ENCODE measurements at places on chromosomes 7 and 10.

DNA sequence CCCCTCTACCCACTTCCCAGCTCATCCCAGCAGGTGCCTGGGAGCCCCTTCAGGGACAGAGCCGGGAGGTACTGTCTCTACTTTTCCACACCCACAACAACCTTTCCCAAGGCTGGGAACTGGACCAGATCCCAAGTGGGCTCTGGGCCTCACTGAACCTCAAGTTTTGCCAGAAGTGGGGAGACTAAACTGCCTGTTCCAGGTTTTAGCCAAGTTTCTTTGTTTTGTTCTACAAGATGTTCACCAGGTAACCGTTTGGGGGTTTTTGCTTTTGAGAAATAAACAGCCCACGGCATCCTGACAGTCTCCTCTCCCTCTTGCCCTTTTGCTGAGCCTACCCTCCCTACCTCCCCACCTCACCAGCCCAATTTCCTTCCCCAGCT, 10.6 kb upstream of the EMX2 start:
- no peak for DNase-seq

GRCh38 chr7:151298765-151299164, 42.8 kb upstream of the NUB1 start:
- no peak for DNase-seq

GRCh38 chr7:141975806-141976523, 2.4 kb upstream of the TAS2R38 start:
- peak; percentile 20 for DNase-seq

GRCh38 chr10:97407211-97407951, 6.2 kb upstream of the RRP12 start:
- DNase-seq, result peak; percentile 76

DNA sequence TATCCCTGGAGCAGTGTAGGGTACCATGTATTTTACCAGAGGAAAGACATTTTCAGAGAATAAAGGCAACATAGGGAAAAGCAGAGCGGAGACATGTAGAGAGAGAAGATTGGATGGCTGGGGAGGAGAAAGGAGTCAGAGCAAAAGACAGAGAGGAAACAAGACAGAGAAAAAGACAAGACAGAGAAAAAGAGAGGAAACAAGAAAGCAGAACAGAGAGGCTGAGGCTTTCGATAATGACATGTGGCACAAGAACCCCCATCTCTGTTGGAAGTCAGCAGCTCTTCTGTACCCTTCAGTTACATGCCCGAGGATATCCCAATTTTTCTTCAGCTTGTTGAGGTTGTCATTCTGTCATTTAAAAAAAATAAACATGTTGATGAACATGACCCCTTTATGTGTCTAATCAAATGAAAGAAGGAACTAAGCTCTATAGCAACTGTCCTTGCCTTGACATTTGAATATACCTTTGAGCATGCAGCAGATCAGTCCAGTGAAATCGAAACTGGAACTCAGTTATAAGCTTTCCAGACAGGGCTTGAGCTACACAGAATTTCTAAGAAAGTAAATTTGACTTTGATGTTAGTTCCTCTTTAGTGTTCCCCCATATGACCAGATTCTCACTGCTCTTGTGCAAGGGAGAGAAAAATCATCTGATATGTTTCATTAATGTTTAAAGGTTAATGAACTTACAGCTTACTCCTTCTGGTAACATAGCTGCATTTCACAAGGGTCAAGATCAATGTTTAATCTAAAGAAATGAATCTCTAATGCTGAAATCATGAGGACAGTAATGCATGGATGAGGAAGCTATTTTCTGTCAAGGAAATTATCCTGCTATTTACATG, 75.1 kb upstream of the SP4 start:
- DNase-seq, result no peak

DNA sequence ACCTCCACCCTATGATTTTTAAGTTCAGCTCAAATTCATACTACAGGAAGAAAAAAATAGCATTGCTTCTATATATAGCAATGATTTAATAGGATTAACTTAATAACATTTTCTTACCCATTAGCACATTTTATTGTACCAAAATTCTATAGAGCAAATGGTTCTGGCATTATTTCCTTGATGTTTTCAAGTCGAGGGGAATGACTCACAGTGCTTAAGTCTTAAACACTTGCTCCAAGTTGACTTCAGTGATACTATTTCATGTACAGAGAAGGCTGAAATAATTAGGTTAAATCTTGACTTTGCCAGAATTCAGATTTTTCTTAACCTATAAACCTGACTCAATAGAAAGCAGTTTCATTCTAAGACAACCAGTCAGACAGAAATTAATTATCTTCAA, 1133.8 kb downstream of the SORCS3 start:
- no peak for DNase-seq

DNA sequence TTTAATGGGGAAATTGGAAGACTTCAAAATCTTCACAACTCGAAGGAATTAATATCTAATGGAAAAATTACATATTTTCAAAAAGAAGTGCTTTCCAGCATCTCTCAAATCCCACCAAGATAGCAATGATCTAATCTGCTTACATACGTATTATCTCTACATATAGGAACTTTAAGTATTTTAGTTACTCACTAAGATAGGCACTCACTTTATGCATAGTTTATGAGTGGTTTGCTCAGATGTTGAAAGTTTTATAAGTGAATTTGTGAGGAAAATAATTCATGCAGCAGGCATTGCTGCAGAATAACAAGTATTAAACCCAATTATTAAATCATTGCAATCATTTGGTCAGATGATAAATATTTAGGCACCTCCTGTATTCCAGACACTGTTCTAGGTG, 2.3 kb upstream of the CYTH3 start:
- DNase-seq, result no peak

DNA sequence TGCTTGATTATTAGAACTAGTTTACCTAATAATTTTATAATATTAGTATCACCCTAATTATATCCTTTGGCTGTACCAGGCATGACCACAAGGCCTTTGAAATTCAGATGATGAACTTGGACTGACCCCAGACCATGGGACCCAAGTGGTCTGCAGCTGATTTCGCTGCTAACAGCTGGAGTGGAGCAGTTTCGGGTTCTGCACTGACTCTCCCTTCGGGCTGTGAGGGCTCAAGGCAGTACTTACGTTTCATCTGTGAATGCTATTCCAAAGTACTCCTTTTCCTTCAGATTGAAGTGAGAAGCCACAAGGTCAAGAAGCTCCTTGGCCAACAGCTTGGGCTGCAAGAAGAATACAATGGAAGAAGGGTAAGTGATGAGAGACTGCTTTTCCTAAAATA, 223.8 kb downstream of the PRPF18 start:
- DNase-seq, result no peak

DNA sequence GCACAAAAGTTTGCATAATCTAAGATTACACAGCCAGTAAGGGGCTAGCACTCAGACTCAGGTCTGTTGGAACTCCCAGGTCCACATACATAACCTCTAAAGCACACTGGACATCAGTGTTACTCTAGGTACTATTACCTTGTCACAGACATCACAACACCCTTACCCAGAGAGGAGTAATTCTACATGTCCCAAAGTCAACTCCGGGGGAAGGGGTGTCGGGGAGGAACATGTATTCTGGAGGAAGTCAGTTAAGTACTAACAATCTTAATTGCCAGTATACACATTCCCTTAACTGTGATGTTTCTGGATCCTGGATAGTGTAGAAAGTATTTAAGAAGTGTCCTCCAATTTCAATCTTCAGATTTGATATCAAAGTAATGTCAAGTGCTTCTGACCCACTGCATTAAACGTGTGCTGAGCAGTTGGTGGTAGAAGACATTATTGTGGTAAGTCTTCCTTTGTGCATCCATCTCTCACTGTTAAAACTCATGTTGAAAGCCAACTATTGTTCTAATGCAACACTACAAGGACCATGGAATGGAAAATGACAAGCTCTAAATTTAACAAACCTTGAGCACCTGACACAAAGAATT, 155.4 kb downstream of the CRPPA start:
- DNase-seq, result no peak

- no peak for DNase-seq
These were observed 281.7 kb downstream of the BBS9 start for GRCh38 chr7:33411020-33411419.

- DNase-seq, result no peak
These were observed 400.7 kb upstream of the FOXK1 start for GRCh38 chr7:4281231-4281993.

DNA sequence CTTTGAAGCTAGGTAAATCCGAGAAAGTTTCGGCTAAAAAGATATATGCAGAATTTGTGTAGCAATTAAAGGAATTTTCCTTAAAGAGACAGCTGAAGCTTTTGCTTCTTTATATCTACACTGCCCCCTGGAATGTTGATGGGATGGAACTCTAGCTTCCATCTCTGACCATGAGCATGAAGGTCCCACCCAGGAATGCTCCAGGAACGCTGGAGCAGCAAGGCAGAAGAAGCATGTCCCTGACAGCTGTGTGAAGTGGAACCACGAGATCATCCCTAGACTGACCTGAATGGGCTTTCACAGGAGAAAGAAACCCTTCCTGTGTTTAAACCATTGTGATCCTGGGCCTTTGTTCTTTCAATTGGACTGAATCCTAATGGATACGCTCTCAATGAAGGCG, 99.7 kb upstream of the NOBOX start:
- no peak for DNase-seq

- no peak for DNase-seq
These were observed 645 bp upstream of the SIRT1 start for GRCh38 chr10:67883710-67884312.

DNA sequence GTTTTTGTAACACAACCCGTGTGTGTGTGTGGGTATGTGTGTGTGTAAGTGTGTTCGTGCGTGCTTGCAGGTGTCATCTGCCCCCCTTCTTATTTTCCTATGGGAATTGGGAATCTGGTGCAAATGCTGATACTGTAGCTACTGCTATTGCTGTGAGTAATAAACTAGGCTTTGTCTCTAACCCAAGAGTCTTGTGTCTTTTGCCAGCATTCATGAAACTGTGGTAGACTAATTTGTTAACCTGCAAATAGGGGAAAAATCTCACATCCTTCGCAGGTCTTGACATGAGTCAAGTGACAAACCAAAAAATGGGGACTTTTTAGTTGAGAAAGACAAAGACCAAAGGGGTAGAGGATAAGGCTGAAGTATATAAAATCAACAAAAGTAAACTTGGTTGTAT, 57.9 kb upstream of the FAM133B start:
- no peak for DNase-seq

GRCh38 chr7:31648288-31648687, 38.7 kb upstream of the PPP1R17 start:
- no peak for DNase-seq

- peak; percentile 30 for DNase-seq
These were observed 84.2 kb upstream of the MKI67 start for GRCh38 chr10:128210215-128211063.

- DNase-seq, result no peak
These were observed 41.8 kb downstream of the VIPR2 start for GRCh38 chr7:159102681-159103381.

GRCh38 chr7:113083132-113083815, 3.4 kb downstream of the GPR85 start:
- DNase-seq, result no peak

- DNase-seq, result no peak
These were observed 307.4 kb upstream of the AOAH start for GRCh38 chr7:37031571-37032257.

DNA sequence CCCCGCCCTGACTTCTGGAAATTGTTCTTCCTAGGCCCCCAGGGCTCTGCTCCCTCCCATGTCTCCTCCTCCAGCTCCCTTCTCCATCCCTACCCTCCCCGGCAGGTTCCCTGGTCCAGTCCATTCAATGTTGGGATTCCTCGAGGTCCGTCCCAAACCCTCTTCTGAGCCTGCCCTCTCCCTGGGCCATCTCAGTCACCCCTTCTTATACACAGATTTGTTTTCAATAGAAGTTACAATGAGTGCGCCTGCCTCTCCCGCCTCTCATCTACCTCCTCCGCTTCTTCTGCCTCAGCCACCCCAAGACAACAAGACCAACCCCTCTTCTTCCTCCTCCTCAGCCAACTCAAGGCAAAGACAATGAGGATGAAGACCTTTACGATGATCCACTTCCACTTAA, 67.9 kb downstream of the OAT start:
- no peak for DNase-seq

GRCh38 chr7:2053395-2053794, 179.3 kb downstream of the MAD1L1 start:
- DNase-seq, result no peak

DNA sequence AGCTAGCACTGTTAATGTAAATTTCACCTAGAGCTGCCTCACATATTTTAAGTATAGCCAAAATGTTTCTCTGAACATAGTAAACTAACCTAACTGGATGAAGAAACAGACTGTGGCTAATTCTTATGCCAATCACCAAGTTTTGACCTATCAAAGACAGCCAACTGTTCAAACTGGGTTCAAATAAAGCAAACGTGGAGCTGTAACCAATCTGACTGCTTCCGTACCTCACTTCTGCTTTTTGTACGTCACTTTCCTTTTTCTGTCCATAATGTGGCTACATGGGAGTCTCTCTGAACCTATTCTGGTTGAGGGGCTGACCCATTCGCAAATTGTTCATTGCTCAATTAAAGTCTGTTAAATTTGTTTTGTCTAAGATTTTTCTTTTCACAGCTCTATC, 66.3 kb upstream of the ETV1 start:
- no peak for DNase-seq

- DNase-seq, result no peak
These were observed 28.1 kb upstream of the NEUROD6 start for GRCh38 chr7:31368620-31369019.

- no peak for DNase-seq
These were observed 48.5 kb upstream of the LAMB1 start for GRCh38 chr7:108051454-108051853.

- no peak for DNase-seq
These were observed 2.0 kb downstream of the ACSM6 start for GRCh38 chr10:95196046-95196445.

DNA sequence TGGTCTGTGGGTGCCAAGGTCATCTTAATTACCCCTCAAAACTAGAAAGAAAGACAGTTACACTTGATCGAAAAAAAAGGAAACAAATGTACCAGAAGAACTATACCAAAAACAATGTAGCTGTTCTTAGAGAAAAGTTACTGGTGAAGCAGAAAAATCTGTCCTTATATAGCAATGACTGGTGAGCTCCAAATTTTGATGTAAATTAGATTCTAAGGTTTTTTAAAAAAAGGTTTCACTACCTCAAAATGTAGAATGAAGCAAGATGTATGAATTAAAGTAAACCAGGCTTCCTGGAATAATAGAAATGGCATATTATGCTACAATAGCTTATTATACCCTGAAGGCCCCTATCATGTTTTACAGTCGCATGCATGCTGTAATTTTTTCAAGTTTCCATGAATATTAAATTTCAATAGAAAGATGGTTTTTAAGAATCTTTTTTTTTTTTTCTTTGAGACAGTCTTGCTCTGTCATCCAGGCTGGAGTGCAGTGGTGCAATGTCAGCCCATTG, 28.4 kb upstream of the FKBP9 start:
- no peak for DNase-seq

DNA sequence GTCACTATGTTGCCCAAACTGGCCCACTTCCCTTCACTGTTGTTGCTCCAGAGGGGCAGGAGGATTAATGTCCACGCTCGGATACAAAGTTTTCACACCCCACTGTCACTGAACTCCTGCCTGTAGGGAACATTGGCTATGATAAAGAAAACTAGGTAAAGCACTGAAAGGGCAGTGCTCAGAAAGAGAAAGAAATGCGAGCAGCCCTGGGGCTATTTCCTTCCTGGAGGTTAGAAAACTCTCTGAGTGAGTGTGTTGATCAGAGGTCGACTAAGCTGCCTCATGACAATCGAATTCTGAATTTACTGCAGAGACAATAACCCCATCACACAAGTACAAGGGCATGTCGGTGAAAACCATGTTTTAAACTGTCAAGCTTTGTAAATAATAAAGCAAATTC, 227.2 kb upstream of the PITRM1 start:
- DNase-seq, result no peak

- DNase-seq, result no peak
These were observed 406.6 kb downstream of the HTR7 start for GRCh38 chr10:90451283-90451682.

Data from hematopoietic multipotent progenitor cell treated with erythropoietin and hydrocortisone succinate and interleukin-3 and kit ligand, for 17 days (in vitro differentiated cells).